ENCODE measurements at places on chromosomes 7 and 10.

- DNase-seq: no peak
These were observed 8.1 kb downstream of the ABHD11 start for GRCh38 chr7:73730485-73730884.

- DNase-seq: peak; percentile 53
These were observed 726 bp upstream of the INSIG1 start for GRCh38 chr7:155296788-155297516.

DNA sequence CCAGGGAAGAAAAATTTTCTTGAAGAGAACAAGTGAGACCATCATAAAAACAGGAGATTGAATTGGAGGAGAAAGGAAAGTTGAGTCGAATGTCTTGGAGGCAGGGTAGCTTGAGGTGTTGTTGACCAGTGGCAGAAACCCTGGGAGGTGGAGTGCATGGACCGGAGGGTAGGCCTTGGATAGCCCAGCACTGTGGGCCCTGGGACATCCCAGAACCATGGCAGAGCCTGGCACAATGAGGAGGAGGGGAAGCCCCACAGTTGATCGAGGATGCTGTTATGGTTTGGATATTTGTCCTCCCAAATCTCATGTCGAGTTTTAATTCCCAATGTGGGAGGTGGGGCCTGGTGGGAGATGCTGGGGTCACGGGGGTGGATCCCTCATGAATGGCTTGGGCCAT, 157.1 kb downstream of the ITGA8 start:
- DNase-seq: no peak

- DNase-seq: no peak
These were observed 80.9 kb upstream of the VWC2 start for GRCh38 chr7:49692516-49692915.

GRCh38 chr7:13231216-13231615, 543.8 kb downstream of the ARL4A start:
- DNase-seq: no peak

DNA sequence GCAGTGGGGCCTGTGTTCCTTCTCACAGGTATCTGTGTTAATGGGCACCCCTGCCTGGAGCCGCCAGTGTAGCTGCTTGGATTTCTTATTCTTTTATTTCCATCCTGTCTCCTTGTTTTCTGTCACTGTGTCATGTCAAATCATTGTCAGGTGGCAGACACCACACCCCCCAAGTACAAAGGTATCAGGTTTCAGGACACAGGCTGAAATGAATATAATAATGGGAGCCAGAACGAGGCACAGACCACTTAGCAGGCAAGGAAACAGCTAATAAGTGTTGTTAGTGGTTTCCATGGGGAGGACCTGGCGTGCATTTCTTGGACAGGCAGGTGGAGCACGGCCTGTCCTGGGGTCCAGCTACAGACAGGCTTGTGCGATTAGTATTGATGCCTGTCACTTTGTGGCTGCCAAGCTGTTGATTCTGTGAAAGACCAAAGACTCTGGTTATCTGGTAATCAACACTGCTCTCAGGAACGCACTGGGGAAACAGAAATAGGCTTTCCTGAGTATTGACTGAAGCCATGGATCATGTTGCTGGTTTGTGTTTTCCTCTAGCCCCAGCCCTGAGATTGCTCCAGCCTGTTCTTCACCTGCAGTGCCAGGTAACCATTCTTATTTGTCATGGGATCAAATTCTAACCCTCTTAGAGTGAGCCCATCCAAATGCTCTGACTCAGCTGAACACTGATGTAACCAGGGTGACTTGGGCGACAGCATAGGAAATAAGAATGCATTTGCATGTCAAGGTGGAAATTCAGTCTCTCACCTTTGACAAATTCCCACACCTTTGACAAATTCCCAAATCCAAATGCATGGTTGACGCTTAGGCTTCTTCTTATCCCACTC, 1002.0 kb downstream of the LRMDA start:
- no peak for DNase-seq

DNA sequence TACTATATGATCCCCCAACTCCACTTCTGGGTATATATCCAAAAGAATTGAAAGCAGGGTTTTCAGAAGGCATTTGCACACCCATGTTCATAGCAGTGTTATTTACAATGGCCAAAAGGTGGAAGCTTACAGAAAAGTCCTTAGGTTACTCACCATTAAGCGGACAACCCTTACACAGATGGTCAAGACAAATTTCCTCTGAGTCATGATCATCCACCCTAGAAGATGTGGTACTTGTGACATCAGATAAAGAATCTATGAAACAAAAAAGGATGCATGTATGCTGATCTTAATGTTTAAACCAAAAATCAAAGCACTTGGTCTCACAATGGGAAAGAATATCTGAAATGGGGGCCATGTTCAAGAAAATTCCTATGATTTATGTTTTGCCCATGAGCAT, 31.1 kb downstream of the ZC3HAV1 start:
- DNase-seq: no peak

DNA sequence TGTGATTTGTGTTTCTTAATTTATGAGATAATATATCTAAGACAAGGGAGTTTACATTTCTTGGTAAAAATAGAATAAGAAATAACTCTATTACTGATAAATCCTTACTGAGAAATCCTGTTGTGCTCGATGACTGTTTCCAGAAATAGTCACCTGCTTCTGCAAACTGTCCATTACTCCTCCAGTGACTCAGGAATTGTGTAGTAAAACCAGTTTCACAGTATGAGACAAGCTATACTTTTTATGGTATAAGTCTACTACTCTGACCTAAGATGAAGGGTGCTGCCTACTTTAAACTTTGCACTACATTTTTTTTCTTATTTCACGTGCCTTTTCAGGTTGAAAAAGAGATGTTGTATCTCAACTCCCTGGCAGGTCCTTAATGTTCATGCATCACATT, 6.8 kb upstream of the ANKRD22 start:
- no peak for DNase-seq

- DNase-seq: no peak
These were observed 35.3 kb upstream of the AGK start for GRCh38 chr7:141515941-141516340.

DNA sequence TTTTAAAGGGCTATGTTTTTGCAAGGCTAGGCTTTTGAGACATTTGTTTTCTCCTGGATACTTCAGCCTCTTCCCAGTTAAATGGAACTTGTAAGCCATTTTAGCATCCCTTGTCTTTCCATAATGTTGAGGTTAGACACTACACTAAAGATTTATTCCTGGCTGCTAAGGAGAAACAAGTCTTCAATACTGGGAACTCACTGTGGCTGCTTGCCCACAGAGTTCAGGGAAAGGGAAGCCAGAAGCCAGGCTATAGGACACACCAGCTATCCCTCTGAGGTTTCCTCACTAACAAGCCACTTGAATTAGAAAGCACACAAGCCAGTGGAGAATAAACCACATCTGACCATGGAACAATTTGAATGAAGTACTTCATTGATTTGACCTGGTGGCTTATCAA, 421.7 kb upstream of the CHRM2 start:
- no peak for DNase-seq

DNA sequence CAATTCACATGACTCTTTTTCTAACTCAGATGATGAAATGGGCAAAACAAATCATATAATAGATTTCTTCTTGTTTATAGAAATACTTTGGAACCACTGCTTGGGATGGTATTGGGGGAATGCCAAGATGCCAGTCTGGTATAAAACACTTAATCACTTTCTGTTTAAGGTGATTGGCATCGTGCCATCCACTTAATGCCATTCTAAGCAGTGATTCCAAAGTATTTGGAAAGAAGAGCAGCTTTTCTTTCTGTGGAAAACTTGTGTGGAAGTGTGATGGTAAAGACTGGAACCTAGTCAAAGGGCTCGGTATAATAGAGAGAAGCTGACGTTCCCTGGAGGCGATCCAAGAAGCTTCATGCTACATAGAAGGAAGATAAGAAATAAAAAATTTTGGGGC, 120.6 kb downstream of the TMEM26 start:
- DNase-seq: no peak

GRCh38 chr7:158093156-158093796, 494.3 kb downstream of the PTPRN2 start:
- no peak for DNase-seq

DNA sequence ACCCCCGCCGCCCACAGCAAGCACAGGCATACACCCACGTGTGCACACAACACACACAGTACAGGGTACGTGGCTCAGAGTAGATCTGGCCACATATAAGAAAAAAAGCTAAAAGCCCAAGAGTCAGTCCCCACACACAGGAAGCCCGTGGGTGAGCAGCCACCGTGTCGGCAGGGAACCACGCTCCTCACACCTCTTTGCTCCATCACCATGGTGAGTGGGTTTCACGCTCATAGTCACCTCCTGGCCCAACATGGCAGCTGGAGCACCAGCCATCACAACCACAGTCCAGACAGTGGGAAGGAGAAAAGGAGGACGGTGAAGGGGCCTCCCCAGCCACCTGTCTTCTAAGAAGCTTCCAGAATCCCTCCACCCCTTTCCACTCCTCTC, 76.0 kb upstream of the PDGFA start:
- DNase-seq: no peak

DNA sequence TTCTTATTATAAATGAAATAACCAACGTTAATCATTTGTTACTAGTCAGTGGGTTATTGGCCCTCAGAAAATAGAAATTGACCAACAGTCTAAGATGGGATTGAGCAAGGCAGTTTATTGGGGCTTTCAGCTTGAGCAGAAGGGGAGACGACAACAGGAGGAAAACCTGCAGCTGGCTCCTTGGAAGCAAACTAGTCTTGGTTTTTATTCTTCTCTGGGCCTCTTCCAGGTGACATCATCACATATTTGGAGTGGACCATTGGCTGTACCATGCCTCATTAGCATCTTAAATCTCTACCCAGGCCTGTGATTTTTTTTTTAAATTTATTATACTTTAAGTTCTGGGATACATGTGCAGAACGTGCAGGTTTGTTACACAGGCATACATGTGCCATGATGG, 59.0 kb upstream of the CSTF2T start:
- DNase-seq: no peak

DNA sequence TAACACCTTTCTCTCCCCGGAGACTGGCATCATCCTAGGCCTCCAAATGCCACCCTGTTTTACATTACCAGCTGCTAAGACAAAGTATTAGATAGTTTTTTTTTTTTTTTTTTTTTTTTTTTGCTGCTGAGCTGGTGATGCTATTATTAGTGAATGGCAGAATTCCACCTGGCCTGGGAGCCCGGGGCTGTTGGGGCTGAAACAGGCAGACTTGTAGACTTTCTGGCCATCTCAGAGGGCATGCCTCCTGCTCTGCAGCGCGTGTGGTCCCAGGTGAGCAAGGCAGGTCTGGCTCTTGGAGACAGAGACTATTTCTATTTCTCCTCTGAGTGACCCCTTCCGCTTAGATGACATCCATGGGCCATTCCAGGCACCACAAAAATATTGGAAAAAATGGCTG, 104.2 kb downstream of the EMX2 start:
- DNase-seq: no peak

DNA sequence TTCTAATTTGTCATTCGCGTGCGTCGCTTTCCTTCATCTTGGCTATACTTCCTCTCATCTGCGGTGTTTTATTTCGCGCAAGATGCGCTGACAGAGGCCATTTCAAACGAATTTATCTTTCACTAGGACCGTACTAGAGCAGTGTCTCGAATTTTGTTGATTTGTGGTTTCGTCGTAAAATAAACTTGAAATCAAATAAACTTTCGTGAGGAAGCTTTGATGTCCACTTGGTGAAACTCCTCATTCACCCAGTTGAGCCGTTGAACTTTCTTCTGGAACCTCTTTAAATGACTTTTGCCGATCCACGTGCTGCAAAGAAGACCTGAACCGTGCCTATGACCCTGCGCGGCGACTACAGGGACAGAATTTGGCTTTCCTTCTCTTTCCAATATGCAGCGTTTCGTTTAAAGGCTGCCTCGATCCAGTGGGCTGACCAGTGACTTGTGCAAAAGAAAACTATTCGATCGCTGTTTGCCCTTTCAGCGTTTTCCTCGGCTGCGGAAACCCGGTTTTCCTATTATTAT, 163.9 kb upstream of the PPP1R3A start:
- DNase-seq: no peak

GRCh38 chr10:811379-812175, 119.9 kb downstream of the LARP4B start:
- DNase-seq: no peak

GRCh38 chr10:15227611-15228372, 59.3 kb upstream of the NMT2 start:
- no peak for DNase-seq

DNA sequence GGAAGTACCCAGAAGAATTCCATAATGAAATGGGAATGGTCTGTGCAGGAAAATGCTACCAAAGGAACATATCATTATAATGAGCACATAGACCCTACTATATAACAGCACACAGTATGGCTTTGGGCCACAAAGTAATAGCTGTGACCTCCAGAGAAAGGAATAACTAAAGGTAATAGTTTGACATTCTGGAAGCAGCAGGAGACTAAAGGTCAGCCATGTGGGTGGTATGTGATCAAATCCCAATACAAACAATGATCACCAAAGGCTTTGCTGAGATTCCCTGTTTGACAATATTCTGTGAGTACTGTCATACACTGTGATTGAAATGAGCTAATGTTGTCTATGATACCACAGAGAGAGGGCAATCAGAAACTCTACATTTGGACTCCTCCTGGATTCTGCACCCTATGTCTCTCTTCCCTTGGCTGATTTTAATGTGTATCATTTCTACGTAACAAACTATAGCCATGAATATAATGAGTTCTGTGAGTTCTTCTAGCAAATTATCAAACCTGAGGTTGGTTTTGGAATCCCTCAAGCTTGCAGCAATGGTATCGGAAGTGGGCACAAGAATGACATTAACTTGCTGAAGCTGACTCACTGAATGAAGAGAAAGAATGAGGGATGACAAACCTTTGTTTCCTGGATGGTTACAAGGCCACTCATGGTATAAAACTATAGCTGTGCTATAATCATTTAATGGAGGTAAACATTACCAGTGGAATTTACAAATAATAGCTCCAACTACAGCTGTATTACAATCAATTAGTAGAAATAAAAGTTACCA, 99.6 kb downstream of the JMJD1C start:
- DNase-seq: no peak

GRCh38 chr10:43250615-43251418, 16.0 kb downstream of the RASGEF1A start:
- no peak for DNase-seq

- DNase-seq: no peak
These were observed 138.3 kb downstream of the JCAD start for GRCh38 chr10:29921071-29921446.

- DNase-seq: no peak
These were observed at the start of gene SCIN for GRCh38 chr7:12570534-12571461. Gene SCIN (plus strand): TSS chr7:12570720. CDS start chr7:12570787, 67 bp downstream.

- DNase-seq: no peak
These were observed 7.1 kb downstream of the KCNMA1 start for GRCh38 chr10:77630507-77630848.

GRCh38 chr10:110458266-110458920, 39.3 kb upstream of the DUSP5 start:
- no peak for DNase-seq

GRCh38 chr10:77949167-77949566, 22.6 kb upstream of the DLG5 start:
- no peak for DNase-seq

DNA sequence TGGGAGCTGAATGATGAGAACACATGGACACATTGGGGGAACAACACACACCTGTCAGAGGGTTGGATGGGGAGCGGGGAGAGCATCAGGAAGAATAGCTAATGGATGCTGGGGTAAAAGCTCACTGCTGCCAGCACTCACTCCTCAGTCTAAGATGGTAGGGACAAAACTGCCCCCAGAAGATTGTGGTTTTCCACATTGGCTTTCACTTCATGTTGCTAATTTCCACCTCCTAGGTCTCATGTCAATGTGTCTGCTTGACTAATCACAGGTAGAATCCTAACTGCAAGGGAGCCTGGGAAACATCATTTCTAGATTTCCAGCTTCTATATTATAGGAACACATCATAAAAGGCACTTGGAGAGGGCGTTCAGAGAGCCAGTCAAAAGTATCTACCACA, 22.6 kb downstream of the APBB1IP start:
- DNase-seq: no peak

- DNase-seq: no peak
These were observed 434.4 kb upstream of the ZMIZ1 start for GRCh38 chr10:78634389-78634815.

All from stimulated activated CD4-positive, alpha-beta T cell treated with anti-CD3 and anti-CD28 coated beads, Interleukin-1b, Interleukin-23, amount 100 ng/mL, for 1 hour (primary cell).